ENCODE measurements at places on chromosomes 2 and 18.

- DNase-seq: no peak
Observed at GRCh38 chr18:79852561-79853302, 55.0 kb downstream of the KCNG2 start.

DNA sequence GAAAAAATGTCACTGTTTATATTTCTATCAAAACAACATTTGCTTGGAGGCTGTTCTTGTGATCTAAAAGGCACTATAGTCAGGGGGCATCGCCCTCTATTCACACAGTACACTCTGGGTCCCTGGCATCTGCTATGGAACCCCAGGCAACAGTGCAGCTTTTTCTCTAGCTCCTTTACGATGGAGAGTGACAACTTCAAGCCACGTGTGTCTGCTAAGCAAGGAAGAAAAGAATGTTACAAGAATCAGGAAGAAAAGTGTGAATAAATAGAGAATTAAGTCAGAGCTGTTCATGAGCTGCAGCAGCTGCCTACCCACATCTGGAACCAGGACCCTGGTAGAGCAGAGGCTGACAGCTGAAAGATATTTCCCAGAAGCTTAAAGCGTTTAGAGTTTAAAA lies 11.2 kb downstream of the RND3 start:
- DNase-seq: no peak

DNA sequence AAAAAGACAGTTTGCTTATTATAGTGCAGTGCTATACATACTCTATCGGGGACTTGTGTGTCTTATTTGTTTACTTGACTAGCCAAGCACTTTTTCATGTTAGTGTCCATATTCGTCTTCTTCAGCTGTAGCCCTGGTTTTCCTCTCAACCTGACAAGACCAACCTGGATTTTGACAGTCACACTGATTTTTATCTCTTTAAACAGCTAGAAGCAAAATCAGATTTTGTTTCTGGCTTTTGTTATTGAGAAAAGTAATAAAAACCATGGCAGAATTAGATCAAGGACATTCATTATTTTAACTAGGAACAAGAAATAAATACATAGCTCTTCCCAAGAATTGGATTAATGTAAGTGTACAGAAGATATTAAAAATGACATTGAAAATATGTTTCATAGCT lies 56.8 kb downstream of the SPATS2L start:
- DNase-seq: no peak

DNA sequence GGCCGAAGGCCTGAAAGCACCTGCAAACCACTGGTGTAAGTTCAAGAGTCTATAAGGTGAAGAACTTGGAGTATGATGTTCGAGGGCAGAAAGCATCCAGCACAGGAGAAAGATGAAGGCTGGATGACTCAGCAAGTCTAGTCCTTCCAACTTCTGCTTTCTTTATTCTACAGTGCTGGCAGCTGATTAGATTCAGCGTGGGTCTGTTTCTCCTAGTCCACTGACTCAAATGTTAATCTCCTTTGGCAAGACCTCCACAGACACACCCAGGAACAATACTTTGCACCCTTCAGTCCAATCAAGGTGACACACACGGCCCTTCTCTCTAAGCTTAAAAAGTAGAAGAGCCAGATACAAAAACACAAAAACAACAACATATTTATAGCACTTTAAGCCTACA lies 43.4 kb downstream of the NMS start:
- no peak for DNase-seq

GRCh38 chr18:42706618-42707017 lies 408.9 kb downstream of the RIT2 start:
- DNase-seq: no peak

DNA sequence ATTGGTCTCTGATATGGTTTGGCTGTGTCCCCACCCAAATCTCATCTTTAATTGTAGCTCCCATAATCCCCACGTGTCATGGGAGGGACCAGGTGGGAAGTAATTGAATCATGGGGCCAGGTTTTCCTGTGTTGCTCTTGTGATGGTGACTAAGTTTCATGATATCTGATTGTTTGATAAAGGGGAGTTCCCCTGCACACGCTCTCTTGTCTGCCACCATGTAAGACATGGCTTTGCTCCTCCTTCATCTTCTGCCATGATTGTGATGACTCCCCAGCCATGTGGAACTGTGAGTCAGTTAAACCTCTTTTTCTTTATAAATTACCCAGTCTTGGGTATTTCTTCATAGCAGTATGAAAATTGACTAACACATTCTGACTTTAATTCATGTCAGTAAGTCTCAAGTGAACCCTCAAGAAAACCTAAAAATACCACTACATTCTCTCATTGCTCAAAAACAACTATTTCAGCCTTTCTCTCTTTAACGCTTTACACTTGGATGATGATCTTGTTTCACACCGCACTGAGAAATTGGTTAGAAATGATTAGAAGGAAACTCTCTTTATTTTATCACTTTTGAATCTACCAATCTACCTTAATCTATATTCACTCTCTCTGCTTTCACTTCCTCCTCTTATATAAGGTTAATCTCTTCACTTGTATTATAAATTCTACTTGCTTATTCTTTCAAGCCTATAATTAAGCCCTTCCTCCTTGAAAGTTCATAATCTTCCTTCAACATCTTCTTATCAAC lies 110.1 kb downstream of the GALR1 start:
- no peak for DNase-seq

All from stimulated activated CD4-positive, alpha-beta T cell treated with anti-CD3 and anti-CD28 coated beads, Interleukin-4, amount 100 ng/mL, for 24 hours (primary cell).